ENCODE measurements at places on chromosomes 1 and 21.

- no peak for DNase-seq
Observed at GRCh38 chr1:1779691-1780597, 1.7 kb upstream of the NADK start.

DNA sequence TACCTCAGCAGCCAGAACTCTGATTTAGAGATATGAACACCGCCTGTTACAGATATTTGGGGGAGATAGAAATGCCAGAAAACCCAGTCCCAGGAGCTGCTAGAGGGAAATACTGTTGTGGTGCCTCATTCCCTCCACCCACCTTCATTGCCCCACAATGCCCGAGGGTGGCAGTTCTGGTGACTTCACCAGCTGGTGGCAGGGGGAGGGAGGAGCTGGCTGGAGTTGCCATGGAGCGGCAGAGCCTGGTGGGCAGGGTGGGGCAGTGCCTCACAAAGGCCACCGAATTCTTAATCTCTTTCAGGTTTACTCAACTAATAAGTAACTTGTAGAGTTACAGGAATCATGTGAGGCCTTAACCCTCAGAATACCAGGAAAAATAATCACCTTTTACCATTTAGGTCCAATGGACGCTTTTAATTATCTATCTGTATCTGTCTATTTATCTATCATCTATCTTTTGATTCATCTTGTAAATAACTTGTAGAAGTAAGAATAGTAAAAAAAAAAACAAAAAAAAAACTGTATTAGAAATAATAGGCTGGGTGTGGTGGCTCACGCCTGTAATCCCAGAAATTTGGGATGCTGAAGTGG, 11.7 kb upstream of the S100A11 start:
- DNase-seq: peak; percentile 87

- no peak for DNase-seq
Observed at GRCh38 chr1:87119541-87120140, 205.2 kb downstream of the HS2ST1 start.

DNA sequence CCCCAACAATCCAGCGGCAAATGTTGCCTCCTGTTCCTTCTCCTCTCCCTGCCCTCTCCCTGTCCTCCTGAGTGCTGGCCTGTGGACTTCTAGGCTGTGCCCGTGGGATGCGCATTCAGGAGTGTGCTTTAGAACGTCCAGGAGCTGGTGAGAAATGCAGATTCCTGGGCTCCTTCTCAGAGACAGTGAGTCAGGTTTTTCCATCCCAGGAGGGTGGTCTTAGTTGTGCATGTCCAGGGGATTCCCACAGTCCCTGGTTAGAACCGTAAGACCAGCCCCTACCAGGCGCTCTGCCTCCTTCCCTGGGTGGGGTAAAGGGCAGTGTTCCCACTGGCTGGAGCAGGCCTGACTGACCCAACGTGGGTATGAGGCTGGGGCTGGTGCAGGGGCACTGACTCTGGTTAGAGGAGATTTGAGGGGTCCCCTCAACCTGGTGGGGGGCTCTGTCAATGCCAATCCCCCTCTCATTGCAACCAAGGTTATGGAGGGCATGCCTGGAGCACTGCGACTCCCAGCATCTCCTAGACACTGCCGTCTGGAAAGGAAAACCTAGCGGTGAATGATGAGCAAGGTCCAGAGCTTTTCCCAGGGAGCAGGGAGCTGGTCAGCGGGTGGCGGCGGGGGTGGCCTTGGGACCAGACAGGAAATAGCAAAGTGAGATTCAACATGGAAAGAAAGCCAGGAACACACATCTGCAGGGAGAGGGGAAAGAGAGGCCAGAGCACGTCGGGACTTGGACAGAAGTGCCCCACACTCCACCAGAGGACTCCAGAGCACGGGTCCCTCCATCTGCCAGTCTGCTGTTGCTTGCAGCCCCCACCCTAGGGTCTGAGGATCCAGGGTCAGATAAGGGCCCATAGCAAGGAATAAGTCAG, 38.5 kb downstream of the HSPG2 start:
- no peak for DNase-seq

GRCh38 chr1:6975331-6976043, 190.2 kb downstream of the CAMTA1 start:
- DNase-seq: no peak

- DNase-seq: no peak
Observed at GRCh38 chr1:21669258-21670058, at the start of gene RAP1GAP. Gene RAP1GAP, minus strand, starts transcription at chr1:21669357. Its CDS starts 49,325 bp downstream, at chr1:21620032.

DNA sequence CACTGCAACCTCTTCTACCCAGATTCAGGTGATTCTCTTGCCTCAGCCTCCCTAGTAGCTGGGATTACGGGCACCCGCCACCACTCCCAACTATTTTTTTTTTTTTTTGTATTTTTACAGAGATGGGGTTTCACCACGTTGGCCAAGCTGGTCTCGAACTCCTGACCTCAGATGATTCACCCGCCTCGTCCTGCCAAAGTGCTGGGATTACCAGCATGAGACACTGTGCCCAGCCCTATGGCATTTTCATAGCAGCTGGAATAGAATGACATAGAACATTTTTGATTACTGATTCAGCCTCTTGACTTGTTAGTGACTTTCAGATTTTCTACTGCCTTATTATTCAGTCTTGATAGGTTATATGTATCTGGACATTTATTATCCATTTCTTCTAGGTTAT, 1046.2 kb downstream of the AMY1C start:
- DNase-seq: no peak

- no peak for DNase-seq
Observed at GRCh38 chr21:20004367-20004766, 993.8 kb upstream of the NCAM2 start.
